ENCODE measurements at places on chromosomes 4 and X.
A peak's percentile ranks its signal among the peaks of the same experiment; 100 is the strongest.

- no peak for DNase-seq
These were observed 116.3 kb upstream of the SFRP2 start for GRCh38 chr4:153905231-153905630.

- DNase-seq: no peak
These were observed 89.6 kb upstream of the KIT start for GRCh38 chr4:54568184-54568583.

GRCh38 chrX:43467608-43468234 lies 188.4 kb upstream of the MAOA start:
- DNase-seq: no peak

DNA sequence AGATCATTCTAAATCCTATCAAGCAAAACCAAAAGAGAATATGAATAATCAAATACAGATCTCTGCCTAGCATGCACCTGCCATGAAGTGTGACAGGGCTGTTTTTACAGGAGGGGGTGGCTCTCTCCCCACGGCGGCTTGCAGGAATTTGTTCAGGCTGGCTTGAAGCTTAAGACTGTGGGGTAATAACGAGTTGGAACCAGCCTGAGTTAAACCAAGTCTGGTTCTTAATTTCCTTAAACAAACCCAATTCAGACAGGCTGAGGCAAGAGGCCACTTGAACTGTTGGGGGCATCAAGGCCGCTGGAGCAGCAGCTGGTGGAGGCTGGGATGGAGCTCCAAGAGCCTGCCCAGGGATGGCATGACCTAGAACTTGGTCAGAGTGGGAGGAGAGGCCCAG lies 45.1 kb upstream of the LGI2 start:
- DNase-seq: no peak

GRCh38 chr4:25970226-25970675 lies 56.2 kb downstream of the SMIM20 start:
- no peak for DNase-seq

- DNase-seq: no peak
These were observed 51.8 kb downstream of the TMPRSS11E start for GRCh38 chr4:68499021-68499420.

GRCh38 chr4:159206427-159206871 lies 103.6 kb downstream of the RAPGEF2 start:
- no peak for DNase-seq

GRCh38 chr4:106329041-106329618 lies 12.8 kb downstream of the AIMP1 start:
- DNase-seq: no peak

DNA sequence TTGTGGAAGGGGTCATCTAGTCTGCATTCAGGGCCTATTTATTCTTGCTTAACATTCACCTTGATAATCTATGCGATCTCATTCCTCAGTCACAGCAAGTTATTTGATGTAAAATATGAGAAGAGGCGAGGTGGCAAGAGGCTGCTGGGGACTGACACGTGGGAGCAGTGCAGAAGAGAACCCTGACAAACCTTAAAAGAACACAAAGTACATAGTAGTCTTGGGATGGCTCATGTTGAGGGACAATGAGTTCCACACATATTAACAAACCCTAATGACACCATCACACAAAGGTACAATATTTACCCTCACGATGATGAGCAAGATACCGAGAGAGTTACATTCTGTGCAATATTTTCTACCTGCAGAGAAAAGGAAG lies 57.5 kb downstream of the MAML3 start:
- DNase-seq: no peak

DNA sequence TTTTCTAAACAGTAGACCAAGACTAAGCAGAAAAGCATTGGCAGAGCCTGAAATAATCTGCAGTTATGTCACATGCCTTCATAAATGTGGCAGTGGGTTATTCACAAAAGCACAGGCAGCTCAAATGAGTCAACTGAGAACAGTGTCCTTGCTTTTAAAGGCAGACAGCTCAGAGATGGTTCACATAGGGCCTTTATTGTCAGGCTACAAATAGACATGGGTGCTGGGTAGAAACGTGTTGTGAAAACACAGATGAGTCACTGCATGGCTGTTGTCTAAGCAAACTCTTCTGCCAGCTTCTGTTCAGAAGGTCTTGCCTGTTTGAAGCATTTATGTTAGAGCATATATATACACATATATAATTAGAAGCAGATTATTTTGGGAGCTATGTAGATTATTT lies 118.0 kb downstream of the SLC4A4 start:
- no peak for DNase-seq

DNA sequence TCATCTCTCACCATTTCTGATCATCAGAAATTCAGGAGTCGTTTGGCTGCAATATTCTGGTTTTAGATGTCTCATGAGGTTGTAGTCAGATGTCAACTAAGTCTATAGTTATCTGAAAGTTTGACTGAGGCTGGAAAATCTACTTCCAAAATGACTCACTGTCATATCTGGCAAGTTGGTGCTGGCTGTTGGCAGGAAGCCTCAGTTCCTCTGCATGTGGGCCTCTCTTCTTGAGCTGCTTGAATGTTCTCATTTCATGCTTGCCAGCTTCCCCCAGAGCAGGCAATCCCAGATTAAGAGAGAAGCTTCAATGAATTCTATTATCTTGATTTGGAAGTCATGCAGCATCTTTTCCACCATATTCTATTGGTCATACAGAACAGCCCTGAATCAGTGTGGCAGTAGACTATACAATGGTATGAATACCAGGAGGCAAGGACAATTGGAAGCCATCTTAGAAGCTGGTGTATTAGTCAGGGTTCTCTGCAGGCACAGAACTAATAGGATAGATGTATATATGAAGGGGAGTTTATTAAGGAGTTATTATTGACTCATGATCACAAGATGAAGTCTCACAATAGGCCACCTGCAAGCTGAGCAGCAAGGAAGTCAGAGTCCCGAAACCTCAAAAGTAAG lies 46.8 kb upstream of the ELF2 start:
- DNase-seq: no peak

DNA sequence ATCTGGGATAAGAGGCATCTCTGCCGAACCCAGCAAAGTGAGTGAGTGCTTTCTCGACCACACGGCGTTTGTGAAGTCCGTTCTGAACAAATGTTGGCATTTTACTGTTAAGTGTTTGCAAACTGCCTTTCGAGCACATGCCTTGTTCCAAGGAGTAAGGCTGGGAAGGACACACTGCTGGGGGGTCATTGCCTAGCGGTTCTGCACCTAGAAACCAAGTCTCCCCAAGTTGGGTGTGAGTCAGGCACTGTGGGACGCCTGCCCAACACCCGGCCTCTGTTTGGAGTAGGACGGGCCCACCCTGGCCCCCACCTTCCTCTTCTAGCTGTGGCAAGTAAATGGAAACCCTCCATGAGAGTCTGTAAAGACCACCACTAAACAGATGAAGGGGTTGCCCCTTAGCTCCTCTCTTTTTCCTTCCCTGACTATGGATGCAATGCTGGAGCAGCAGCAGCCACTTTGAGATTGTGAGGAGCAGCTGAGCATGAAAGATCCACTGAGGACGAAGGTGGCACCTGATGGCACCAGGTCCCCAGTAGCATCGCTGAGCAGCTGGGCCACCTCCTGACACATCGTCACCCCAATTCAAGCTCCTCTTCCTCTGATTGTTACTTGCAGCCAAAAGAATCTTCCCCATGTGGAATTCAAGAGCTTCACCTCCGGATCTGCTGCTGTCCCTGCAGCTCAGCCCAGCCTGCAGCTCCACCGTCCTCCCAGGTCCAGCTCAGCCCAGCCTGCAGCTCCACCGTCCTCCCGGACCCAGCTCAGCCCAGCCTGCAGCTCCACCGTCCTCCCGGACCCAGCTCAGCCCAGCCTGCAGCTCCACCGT lies 6.3 kb downstream of the CPLX1 start:
- peak; percentile 48 for DNase-seq

DNA sequence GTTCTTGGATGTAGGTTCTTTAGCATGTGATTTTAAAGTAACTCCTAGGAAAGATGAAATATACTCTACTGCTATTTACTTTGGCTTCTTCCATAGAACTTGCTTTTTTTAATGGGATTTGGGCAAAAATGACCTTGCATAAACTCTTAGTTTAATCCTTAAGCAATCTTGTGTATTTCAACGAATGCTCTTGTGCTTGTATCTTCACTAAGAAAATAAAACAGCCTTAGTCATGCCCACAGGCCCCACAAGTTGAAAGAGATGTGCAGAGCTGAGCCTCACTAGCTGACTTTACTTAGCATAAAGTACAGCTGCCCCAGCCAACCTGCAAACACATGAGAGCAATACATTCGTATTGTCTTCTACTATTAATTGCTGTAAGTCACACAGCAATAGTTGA lies 1609.2 kb downstream of the STIM2 start:
- DNase-seq: no peak

- DNase-seq: no peak
These were observed 94.8 kb upstream of the CENPE start for GRCh38 chr4:103292959-103293358.

- no peak for DNase-seq
These were observed at the start of gene SFRP2 for GRCh38 chr4:153788413-153789276. TSS of gene SFRP2 (minus strand) at chr4:153789083. CDS start at chr4:153788835, 248 bp downstream.

DNA sequence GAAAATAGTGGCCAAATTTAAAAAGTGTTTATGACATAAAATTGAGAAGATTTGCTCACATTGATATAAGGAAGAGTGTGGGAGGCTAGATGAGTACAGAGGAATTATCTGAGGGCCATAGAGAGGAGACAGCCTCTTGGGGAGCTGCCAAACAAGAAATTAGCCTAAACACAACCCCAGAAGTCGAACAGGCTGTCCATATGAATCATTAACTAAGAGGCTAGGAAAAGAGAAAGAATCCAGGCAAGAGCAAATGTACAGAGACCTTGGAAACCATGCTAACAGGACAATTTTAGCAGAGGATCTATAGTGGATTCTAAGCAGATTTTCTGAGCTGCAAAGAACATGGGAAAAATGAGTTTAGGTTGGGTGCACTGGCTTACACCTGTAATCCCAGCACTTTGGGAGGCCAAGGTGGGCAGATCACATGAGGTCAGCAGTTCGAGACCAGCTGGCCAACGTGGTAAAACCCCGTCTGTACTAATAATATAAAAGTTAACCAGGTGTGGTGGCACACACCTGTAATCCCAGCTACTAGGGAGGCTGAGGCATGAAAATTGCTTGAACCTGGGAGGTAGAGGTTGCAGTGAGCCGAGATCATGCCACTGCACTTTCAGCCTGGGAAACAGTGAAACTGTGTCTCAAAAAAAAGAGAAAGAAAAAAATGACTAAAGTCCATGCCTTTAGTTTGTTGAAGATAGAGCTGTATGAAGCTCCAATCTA lies 76.1 kb downstream of the NWD2 start:
- DNase-seq: no peak

DNA sequence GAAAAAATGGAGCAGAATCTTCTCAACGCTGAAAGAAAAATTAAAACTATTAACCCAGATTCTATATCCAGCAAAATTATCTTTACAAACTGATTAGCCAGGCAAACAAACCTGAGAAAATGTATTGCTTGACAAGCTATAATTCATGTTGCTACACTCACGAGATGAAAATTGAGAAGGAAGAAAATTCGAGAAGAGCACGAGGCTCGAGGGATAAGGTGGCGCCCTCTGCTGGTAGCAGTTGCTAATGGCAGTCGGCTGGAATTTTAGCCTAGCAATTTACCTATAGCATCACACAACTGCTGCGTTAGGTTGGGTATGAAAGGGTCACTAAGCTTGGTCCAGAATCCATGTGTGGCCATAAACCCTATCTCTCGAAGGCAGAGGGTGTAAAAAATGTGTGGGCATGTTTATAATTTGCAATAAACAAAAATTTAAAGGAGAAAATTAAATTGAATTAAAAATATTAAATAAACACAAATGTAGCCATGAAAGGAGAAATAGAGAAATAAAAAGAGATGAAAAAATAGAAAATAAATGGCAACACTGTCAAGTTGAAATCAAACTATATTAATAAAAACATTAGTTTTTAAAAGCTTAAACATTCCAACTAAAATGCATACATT lies 126.6 kb downstream of the PPP4R3C start:
- DNase-seq: no peak

- DNase-seq: no peak
These were observed 164.2 kb upstream of the PITX2 start for GRCh38 chr4:110787109-110787508.

DNA sequence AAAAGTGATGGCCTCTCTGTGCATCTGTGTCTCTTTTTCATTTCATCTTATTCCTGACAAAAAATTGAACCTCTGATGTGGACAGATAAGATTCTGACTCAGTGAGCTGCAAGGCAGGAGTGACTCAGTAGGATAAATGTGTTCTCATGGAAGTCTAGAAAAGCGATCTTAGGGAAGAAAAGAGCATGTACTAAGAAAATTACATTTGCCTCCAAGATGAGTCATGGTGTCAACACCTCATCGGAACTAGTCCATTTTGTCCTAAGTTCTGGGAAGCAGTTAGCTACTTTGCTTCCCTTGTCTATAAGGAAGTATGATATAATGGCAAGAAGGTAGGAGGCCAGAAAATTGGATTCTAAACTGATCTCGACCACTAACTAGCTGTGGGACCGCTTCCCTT lies 83.5 kb upstream of the AFF2 start:
- no peak for DNase-seq

GRCh38 chr4:41602113-41602512 lies 64.2 kb downstream of the LIMCH1 start:
- no peak for DNase-seq

DNA sequence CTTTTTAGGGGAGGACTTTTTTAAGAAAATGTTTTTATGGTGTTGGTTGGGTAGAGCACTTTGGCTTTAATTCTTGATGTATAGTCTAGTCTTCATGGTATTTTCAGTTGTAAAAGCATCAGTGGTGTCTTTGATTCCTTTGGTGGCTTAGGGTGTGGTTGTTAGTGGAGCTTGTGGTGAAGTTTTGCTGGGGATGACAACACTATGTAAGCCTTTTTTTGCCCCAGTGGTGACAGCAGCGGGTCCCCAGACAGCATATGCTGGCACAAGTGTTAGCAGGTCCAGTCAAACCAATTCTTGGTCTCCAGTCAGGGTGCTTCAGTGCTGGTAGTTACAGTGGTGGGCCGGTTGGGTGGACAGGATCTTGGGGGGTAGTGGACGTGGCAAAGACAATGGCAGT lies 52.0 kb downstream of the CHIC1 start:
- DNase-seq: no peak

DNA sequence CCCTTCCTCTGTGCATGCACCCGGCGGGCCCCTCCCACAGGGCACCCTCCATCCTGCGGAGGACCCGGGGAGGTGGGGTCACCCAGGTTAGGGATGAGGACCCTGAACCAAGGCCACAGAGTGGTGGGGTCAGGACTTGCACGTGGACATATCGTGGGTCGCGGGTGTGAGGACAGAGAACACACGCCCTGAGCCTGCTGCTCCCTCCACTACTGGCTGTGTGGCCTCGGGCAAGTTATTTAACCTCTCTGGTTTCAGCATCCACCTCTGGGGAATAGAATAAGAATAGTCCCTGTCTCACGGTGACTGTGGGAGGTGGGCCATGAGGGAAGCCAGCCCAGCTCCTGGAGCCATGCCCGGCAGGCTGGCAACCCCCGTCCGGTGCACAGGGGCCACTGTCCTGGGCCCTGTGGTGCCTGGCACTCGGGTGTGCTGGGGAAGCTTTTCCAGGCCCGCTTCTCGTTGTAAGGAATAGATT lies 5.1 kb downstream of the PSAPL1 start:
- DNase-seq: peak; percentile 76

- no peak for DNase-seq
These were observed 169.8 kb upstream of the BCOR start for GRCh38 chrX:40267334-40268187.

Data from posterior vena cava (tissue), 2 donors.